ENCODE measurements at places on chromosomes 2 and 18. TPM values are rescaled to one million over a fixed set of nuclear protein-coding genes. Genes with fewer than 3 reads are reported as not detected.

GRCh38 chr2:158255257-158255656 lies 153.6 kb downstream of the UPP2 start:
- no peak for DNase-seq
- no peak overlapping the region for H3K27ac ChIP-seq
- H3K4me1 ChIP-seq = no peaks in the 10 kb centered on the region
- no peaks in the 10 kb centered on the region for H3K27me3 ChIP-seq
- no peak overlapping the region for H3K4me3 ChIP-seq
- no peaks in the 10 kb centered on the region for H3K36me3 ChIP-seq

GRCh38 chr2:218290316-218291261 lies 1.7 kb downstream of the TMBIM1 start:
- DNase-seq = peak; percentile 42
- peak overlapping the region; percentile 93 for H3K27ac ChIP-seq

DNA sequence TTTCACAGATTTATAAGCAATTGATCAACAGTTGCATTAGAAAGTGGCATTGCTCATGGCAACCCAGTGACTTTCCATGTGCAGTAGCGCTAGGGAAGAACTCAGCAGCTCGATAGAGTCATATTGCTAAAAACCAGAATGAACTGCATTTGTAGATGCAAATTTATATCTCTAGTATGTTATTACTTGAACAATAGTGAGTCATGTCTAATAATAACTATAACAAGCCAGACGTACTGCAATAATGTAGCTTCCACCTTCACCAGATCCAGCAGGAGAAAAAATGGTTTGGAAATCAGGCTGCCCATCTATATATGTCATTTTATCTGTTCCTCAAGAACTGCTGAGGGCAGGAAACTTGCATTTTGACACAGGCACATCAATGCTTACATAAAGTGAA lies 66.5 kb upstream of the FIGN start:
- H3K36me3 ChIP-seq = no peaks in the 10 kb centered on the region
- H3K4me1 ChIP-seq = no peaks in the 10 kb centered on the region
- no peaks in the 10 kb centered on the region for H3K27me3 ChIP-seq
- H3K27ac ChIP-seq = no peak overlapping the region

- no peak overlapping the region for H3K27ac ChIP-seq
- no peaks in the 10 kb centered on the region for H3K27me3 ChIP-seq
- no peaks in the 10 kb centered on the region for H3K4me1 ChIP-seq
These were observed 155.6 kb downstream of the TTC32 start for GRCh38 chr2:19746137-19746600.

DNA sequence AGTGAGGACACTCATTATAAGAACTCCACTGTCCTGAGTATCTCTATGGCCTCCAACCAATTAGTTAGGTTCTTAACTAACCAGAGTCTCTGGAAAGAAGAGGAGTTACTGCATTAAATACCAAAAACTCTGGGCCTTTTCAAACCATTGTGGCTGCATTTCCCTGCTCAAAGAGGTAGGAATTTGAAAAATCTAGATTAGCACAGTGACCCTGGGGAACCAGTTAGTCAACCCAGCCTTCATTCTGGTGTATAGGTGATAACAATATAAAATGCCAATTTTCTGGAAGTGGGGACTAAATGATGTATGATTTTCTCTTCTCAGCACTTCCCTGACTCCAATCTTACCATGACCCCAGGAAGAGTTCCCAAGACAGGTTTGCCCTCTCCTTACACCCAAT lies 287.8 kb upstream of the SETBP1 start:
- no peaks in the 10 kb centered on the region for H3K4me1 ChIP-seq
- no peaks in the 10 kb centered on the region for H3K36me3 ChIP-seq
- no peak overlapping the region for H3K4me3 ChIP-seq

DNA sequence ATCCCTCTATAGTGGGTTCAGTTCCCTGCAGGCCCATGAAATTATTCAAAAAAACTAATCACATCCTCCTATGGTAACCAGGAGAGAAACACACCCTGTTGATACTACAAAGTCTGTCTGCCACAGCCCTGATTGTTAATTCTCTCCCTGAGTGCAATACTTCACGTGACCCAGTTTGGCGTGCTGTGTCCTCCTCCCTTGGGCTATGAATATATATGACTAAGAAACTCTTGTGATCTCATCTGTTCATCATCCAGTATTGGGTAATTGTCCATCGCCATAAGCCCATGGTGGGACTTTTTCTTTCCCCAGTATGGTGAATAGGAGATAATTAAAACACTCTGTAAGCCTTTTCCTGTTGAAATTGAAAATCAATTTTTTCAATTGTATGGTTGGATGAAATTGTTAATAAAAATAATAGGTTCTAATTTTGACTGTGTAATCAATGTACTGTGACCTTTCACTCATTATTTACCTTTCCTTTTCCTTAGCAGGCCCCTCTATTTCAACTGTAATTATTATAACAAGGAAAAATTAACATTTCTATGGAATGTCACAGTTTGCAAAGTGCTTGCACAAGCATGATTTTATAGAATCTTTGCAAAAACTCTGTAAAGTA lies 1822.6 kb downstream of the SUCLG1 start:
- no peaks in the 10 kb centered on the region for H3K36me3 ChIP-seq
- no peak overlapping the region for H3K27ac ChIP-seq
- no peaks in the 10 kb centered on the region for H3K4me1 ChIP-seq
- no peaks in the 10 kb centered on the region for H3K27me3 ChIP-seq

DNA sequence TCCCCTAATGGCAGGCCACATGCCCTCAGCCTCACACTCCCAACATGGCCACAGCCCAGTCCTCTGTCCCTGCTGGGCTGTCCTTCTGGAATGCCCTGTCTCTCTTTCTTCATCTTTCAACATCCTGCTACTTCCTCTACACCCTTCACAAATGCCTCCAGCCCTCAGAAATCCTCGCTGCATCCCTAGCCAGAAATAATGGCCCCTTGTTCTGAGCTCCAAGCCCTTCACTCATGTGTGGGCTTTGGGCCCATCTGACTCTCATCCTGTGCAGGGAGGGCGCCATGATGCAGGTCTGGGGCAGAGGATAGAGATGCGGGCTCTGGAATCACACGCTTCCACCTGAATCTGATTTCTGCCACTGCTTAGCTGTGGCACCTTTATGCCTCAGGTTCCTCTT lies 181.9 kb downstream of the TNS1 start:
- H3K27ac ChIP-seq = no peak overlapping the region
- H3K4me1 ChIP-seq = no peaks in the 10 kb centered on the region
- no peaks in the 10 kb centered on the region for H3K36me3 ChIP-seq
- H3K27me3 ChIP-seq = no peaks in the 10 kb centered on the region
- no peak for DNase-seq

GRCh38 chr2:3728104-3729054 lies 25.0 kb downstream of the DCDC2C start:
- no peaks in the 10 kb centered on the region for H3K27me3 ChIP-seq
- H3K27ac ChIP-seq = no peak overlapping the region
- peak; percentile 10 for DNase-seq
- H3K4me3 ChIP-seq = no peak overlapping the region
- H3K36me3 ChIP-seq = no peaks in the 10 kb centered on the region
- no peaks in the 10 kb centered on the region for H3K4me1 ChIP-seq

Gene MPP4
- not detected for total RNA-seq

Gene CREB1
- 89.7 TPM for total RNA-seq

Gene PTPRN
- not detected for total RNA-seq

Gene COL4A3
- 0.69 TPM for total RNA-seq

Gene CYRIA
- total RNA-seq = 7.9 TPM

Gene MYL1
- total RNA-seq = not detected

Gene RIT2
- total RNA-seq = not detected

Gene RND3
- total RNA-seq = not detected

Gene TPO
- 0.36 TPM for total RNA-seq

Gene LOXHD1
- total RNA-seq = 0.34 TPM
